ENCODE measurements at places on chromosomes 3 and 15.

DNA sequence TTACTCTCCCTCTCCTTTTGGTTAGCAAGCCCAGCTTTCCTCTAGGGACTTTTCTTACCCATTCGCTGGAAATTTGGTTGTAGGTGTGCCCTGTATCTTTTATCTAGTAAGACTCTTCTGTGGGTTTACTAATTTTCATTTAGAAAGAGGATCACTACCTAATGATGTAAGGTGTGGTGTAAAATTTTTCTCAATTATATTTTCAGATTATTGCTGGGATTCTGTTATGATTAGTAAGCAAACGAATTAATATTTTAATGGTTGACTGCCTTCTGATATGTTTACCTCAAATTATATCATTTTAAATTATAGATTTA, 28.5 kb downstream of the PLCL2 start:
- no peak for DNase-seq

- no peak for DNase-seq
Observed at GRCh38 chr15:65303687-65304380, 643 bp upstream of the RNU5B-1 start.

DNA sequence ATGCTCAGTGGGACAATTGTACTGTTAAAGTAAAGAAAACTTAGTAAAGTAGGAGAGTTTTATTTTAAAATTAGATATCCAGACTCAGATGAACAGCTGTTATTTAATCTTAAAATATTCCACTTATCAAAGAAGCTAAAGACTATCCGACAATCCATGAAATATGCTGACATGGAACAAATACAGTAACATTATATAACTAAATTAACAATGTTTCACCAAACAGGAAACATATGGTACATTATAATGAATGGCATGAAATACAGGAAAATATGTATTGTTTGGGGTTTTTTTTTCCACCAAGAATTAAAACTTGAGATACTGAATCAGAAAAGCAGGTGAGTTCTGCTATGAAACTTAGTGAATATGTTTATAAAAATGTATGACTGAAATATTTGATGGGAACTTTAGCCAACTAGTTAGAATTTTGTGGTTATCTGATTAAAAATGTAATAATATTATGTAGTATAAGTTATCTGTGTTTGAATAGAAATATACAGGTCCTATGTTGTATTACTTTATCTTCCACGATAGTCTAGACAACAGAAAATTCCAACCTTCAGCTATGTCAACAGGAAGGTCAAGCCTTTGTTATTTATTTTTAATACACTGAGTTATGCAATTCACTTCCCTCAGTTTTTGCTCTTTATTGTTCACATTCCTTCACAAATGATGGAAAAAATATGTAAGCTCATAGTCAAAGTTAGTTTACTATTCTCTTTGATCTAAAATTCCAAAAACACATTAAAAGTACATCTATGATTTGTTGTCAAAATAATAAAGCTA, 72.7 kb downstream of the UACA start:
- no peak for DNase-seq

DNA sequence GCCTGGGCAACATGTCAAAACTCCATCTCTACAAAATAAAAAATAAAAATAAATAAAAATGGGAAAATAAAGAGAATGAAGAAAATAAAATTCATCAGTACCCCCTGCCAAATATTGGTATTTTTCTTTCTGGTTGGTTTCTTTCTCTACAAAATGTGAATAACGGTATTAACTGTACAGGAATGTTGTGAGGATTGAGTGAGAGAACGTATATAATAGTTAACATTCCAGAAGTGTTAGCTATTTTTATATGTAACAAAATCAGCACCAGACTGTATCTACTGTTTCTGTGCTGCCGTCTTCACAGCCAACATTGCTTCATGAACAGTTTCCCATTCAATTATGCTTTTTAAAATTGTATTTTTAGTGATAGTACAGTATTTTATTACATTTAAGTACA, 25.5 kb upstream of the RNU6-1 start:
- DNase-seq, result no peak

- DNase-seq, result peak; percentile 44
Observed at GRCh38 chr3:159859424-159859823, 129.2 kb upstream of the IL12A start.

- DNase-seq, result no peak
Observed at GRCh38 chr3:13040361-13041074, 32.7 kb downstream of the IQSEC1 start.

- DNase-seq, result no peak
Observed at GRCh38 chr15:64051407-64052259, 5.3 kb upstream of the DAPK2 start.

GRCh38 chr15:33022629-33023028, 171.9 kb downstream of the FMN1 start:
- DNase-seq, result peak; percentile 60

GRCh38 chr3:45480218-45480617, 91.8 kb downstream of the LARS2 start:
- no peak for DNase-seq

DNA sequence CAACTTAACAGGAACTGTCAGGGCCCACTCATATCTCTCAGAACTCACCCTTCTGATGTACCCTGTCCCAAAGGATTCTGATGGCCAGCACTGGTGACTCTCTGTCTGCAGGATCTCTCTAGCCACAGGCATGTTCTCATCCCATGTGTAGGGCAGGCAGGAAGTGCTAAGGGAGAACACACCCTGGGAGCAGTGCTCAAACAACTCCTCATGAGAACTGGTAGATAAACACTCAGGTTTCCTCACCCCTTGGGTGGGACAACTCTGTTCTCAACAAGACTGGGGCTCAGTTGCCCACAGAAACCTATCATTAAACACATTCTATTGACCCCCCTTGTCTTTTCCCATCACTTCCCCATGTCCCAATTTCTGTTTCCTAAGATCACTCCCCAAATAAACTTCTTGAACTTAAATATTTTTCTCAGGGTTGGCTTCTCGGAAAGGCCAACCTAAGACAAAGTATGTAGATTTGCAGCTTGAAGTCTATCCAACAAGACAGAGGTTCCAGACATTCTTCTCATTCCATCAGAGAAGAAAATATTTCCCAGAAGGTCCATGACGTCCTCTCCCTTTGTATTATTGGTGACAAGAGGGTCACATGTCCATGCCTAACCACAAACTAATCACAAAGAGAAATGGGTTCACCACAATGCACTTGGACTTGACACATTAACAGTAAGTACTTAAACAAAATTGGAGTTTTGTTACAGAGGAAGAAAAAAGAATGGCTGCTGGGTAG, 276.6 kb upstream of the GADL1 start:
- peak; percentile 35 for DNase-seq

GRCh38 chr15:37028625-37029296, 71.6 kb downstream of the MEIS2 start:
- DNase-seq, result peak; percentile 58

DNA sequence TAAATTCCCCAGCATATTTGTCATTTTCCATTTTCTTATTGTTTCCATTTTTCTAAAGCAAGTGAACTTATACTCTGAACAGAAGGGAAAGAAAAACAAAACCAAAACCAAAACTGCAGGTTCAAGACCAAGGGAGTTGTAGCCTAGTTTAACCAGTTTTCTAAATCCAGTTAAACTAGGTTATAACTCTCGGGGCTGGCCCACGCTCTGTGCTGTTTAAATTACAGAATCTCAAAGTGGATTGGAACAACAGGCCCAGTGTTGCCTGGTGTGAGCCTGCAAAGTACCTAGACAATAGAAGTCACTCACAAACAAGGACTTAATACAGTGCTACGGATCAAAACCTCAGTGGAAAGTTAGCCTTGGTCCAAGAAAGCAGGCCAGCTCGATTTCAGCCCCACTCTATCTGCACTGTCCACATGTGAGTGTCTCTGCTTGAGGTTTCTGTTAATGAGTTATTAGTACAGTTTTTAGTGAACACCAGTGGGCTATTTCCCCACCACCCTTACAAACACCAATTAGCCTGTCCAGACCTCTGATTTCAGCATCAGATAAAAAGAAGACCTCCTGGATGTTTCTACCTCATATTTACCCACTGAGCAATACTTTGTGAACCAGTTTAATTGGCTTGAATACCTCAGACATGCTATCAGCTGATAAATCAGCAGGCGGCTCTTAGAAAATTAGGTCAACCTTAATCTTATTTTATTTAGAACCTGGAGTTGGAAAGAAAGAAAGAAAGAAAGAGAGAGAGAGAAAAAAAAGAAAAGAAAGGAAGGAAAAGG, 93.8 kb upstream of the PDZRN3 start:
- no peak for DNase-seq

DNA sequence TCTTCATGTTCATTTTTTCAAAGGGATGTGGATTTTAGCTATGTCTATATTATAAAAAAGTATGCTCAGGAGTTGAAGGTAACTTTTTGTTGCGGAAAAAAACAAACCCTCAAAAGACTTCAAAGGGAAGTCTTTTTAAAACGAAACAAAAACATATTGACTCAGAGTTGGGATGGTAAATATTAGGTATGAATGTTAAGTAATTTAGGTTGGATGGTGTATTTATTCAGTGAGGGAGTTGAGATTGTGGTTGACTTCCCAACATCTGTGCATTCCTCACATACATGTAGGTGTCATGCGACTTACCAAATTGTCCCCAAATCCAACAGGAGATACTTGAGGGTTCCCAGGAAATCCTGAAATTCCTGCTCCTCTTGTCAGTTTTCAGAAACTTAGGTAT, 32.7 kb upstream of the PLSCR5 start:
- no peak for DNase-seq

DNA sequence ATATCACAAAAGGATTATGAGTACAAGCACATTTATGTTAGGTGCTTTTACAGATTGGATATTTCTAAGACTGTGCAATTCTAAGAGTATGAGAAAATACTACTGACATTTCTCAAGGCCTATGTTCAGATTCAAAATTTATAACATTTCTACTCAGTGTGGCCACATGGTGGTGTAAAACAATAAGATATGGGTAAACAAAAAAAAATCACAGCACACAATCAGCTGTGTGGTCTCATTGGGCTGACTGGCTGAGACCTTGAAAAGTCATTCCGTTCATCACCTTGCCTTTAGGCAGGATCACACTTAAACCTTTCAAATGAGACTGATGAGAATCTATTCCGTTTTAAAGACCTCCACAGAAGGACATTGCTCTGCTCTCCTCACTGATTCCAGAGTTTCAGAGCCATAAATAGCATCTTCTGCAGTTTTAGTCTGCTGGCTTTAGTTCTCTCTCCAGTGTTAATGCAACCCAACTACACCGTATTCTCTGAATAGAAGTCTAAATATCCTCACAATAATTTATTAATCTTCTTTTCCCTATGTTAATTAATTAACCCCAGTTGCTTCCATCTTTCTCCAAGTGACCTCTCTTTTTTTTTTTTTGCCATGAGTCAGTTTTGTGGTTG, 158.2 kb downstream of the SPATA16 start:
- no peak for DNase-seq

DNA sequence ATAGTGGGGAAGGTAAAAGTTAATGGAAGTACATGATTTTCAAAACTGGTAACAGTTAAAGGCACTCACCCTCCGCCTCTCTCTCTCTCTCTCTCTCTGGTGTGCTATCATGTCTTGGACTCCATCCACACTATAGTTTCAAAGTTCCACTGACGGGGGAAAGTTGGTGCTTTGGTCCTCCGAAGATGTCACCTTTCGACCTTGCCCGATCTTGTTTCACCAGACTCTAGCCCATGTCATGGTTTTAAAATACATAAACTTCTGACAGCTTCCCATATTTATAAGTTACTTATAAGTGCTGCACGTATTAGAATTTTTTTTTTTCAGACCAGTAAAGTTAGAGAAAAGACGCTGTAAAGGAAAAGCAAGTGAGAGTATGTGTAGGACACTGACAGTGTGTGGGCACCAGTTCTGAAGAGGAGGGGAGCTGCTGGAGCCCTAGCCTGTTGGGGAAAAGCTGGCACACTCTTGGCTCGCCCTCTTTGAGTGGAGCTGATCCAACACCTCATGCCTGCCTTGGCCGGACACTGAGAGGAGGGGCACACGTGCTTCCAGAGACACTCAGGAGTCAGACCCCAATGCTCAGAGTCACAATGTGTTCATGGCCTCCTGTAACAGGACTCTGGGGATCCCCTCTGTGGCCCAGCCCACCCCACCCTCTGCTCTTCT, 200.5 kb upstream of the TPM1 start:
- DNase-seq, result no peak

DNA sequence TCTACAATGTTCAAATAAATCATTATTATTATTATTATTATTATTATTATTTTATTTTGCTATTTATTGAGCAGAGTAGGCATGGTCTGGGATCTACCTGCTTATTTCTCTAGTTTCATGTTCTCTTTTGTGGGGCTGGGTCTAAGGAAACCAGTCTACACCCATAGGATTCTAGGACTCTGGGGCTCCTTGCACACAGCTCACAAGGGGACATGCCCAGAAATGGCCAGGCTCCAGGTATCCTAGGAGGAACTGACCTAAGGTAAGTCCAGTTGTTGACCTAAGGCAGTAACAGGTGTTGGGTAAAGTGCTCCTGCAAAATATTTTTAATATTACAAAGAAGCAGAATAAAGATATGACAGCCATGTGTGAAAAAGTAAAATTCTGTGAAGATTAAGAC, 149.6 kb upstream of the TBL1XR1 start:
- no peak for DNase-seq

DNA sequence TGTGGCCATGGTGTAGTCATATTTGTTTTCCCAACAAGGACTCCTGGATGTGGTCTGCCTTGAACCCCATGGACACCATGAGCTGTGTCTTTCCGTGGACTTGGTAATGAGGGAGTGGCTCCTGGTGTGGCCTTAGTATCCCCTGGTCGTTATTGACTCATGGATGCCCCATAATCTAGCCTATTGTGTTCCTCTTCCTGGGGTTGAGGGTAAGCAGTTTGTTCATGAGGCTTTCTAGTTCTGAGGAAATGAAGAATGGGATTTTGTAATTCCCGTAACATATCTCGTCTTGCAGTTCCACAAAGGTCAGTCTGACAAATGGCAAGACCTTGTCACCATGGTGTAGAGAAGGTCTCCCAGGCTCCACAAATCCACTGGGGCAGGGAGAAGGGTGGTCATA, 22.6 kb downstream of the RAB7A start:
- DNase-seq, result no peak

- no peak for DNase-seq
Observed at GRCh38 chr15:81434851-81435250, 60.8 kb upstream of the TMC3 start.

- no peak for DNase-seq
Observed at GRCh38 chr15:73691396-73691795, 7.2 kb downstream of the CD276 start.

GRCh38 chr3:37255990-37256308, 81.6 kb upstream of the LRRFIP2 start:
- DNase-seq, result peak; percentile 66

DNA sequence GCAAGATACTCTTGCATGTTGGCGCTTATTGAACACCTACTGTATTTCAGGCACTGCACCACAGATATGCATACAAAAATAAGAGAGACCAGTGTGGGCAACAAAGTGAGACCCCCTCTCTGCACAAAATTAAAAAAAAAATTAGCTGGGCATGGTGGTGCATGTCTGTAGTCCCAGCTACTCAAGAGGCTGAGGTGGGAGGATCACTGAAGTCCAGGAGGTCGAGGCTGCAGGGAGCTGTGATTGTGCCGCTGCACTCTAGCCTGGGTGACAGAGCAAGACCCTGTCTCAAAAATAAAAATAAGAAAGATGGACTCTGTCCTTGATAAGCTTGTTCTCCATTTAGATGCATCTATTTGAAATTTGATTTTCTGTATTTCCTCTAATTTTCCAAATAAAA, 20.8 kb downstream of the FEM1B start:
- no peak for DNase-seq
